ENCODE measurements at places on chromosomes 3 and 15. TPM values are rescaled to one million over a fixed set of nuclear protein-coding genes. Genes with fewer than 3 reads are reported as not detected.

Gene GAP43
- total RNA-seq: 0.31 TPM

DNA sequence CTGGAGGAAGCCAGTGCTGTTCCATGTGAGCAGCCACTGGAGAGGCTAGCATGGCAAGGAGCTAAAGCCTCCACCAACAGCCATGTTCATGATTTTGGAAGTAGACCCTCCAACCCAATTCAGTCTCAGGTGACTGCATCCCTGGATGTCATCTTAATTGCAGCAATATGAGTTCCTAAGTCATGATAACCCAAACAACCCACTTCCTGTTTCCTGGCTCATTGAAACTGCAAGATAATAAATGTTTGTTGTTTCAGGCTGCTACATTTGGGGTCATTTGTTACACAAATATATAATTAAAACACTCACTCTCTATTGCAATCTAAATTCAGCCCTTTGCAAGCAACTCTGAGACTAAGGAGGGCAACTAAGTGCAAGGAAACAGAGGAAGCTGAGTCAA, 62.4 kb upstream of the SLC24A5 start:
- no peak for DNase-seq

- peak; percentile 56 for DNase-seq
Observed at GRCh38 chr15:41231422-41232226, 556 bp downstream of the CHP1 start.

Gene FETUB
- not detected for total RNA-seq

- no peak for DNase-seq
Observed at GRCh38 chr3:12073106-12073505, 68.9 kb downstream of the SYN2 start.

DNA sequence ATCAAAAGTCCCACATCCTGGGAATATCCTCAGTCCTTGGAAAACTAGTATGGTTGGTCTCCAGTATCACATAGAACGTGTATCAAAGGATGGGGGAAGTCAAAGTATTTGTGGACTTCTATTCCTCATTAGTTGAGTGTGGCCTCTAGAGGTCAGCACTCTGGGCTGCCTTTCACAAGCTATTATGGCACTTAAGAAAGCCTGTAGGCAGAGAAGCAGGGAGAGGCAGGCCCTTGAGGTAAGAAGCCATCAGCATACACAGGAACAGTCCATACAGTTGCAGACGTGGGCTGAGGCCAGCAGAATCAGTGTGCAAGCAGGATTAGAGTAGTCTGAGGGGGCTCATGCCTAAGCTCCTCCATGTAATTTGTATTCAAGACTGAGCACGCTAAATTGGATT, 341.7 kb downstream of the CLSTN2 start:
- DNase-seq: peak; percentile 53

GRCh38 chr3:142433110-142433509, 14.7 kb downstream of the XRN1 start:
- no peak for DNase-seq

DNA sequence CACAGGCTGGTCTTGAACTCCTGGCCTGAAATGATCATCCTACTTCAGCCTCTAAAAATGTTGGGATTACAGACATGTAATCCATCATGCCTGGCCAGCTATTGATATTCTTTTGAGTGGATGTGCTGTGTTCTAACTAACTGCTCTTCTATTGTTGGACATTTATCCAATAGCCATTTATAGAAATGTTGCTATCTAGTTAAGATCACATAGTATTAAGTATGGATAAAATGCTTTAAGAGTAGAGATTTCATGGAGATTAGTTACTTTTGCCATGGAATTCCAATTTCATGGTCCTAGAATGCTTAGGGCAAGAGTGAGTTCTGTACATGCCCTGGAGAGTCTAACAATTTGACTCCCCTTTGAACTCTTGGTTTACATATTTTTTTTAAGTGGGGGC, 10.9 kb downstream of the FAM81A start:
- DNase-seq: no peak

DNA sequence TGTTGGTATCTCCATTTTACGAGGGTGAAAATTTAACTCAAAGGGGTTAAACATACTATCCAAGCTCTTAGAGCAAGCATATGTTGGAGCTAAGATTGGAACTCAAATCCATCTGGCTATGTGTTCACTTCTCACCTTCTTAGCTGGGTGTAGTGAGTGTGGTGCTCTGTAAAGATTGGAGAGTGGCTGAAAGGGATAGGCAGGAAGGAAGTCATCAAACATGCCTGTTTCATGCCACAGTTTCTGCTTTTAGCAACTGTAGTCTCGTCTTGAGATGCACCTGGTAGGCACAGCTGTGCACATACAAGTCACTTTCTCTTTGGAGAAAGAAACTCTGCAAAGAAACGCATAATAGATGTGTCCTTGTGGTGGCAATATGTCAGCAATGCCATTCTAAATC, 189.1 kb upstream of the MDFIC2 start:
- DNase-seq: no peak

DNA sequence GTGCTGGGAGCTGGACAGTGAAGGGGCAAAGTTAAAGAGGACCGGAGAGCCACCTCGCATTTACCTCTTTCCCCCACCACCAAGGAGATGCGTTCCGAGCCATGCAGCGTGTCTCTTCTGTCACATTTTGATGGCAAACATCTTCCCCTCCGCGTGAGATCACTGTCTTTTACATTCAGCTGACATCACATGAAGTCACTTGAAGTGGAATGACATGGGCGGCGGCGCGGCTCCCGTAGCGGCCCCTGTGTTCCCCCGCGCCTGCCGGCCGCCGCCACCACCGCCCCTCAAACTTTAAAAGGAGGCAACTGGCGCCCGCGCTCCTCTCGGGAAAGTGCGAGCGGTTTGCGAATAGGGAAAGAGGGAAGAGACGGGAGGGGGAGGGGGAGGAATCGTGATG, at the start of gene FEZF2:
TSS of gene FEZF2 (minus strand) at position 336 of the 400 bp plus-strand sequence. CDS start 682 bp downstream, outside the sequence.
- DNase-seq: no peak

DNA sequence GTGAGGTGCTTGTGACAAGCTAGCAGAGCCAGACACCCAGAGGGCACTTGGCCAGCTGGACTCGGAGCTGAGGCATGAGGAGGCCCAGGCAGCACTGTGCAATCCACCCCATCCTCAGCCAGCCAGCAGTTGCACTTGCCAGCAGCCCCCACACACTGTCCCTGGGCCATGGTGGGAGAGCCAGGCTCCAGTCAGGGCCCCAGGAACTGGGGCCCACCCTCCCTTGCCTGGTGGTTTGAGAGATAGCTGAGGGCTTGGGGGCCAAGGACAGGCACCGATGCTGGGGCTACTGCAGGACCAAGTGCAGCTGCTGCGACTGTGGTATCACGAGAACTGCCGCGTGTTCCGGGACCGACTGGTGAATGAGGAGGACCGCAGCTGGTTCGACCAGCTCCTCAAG, 63.5 kb downstream of the DNAH1 start:
- DNase-seq: peak; percentile 32

- DNase-seq: peak; percentile 52
Observed at GRCh38 chr15:77659350-77660321, 26.9 kb upstream of the LINGO1 start.

DNA sequence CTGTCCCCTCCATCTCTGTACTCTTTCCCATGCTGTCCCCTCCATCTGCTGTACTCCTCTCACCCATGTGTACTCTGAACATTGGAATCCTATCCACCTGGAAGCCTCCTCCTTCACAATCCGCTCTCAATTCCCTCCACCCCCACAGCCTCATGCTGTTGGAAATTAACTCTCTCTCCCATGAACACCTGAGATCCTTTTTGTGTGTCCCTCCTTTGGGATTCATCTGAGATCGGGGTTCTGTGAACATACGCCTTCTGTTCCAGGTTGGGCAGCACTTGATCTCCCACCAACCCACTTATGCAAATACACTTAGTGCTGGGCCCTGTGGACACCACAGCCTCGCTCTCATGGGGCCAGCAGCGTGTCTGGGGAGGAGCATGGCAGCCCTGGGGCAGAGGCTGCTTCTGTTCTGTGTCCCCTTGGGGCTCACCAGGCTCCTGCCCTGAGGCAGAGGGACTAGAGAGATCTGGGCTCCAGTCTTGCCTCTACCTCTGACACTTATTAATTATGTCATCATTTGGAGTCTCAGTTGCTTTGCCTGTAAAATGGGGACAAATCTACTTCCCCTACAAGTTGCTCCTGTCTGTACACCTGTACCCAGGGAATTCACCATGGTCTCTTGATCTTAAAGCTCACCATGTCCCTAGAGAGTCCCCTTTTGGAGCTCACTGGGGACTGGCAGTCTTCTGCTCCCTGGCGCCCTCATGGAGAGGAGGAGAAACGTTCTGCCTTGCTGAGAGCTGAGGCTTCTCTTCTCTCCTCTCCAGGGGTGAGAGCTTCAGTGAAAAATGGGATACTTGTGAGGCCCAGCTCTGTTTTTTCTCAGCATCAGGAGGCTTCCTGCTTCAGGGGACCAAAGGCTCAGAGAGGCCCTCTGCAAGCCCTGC, 42.7 kb downstream of the ITGA11 start:
- DNase-seq: no peak

DNA sequence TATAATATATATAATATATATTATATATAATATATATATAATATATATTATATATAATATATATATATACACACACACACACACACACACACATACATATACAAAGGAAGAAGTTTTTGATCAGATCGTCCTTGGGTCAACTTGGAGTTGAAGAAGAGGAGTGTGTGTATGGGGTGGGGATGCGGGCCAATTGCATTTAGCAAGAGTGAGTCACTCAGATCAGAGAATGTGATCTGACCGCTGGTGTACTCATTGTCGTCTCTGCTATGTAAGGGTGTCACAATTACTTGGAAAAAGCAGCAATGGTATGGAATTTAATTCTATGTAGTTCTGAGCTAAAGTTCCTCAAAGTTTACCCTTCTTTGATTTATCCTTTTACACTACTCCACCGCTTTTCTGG, 4.6 kb upstream of the VGLL3 start:
- no peak for DNase-seq

Gene MED12L
- total RNA-seq: 0.82 TPM

- DNase-seq: no peak
Observed at GRCh38 chr15:94793207-94793606, 561.8 kb downstream of the MCTP2 start.

- DNase-seq: no peak
Observed at GRCh38 chr15:50075319-50075718, 43.7 kb downstream of the ATP8B4 start.

Gene ACVR2B
- total RNA-seq: 5.9 TPM

- no peak for DNase-seq
Observed at GRCh38 chr3:112860898-112861297, 14.2 kb upstream of the CD200R1L start.

GRCh38 chr15:73899197-73900094, 26.1 kb downstream of the TBC1D21 start:
- no peak for DNase-seq

DNA sequence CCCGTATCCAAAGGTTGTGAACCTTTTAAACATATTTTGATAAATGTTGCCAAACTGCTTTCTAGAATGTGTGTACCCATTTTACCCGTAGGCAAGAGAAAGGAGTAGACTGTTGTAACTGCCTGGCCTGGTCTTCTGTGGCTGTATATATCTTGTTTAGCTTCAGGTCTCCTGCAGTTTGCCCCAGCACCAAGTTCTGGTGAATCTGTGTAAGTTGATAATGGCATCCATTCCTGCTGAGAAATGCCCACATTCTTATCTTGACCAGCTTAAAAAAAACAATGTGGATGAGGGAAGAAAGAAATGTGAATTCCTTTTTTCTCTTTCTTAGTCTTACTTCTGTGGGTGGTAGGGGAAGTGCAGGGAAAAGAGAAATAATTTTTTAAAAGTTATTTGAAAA, 53.3 kb upstream of the TLE3 start:
- DNase-seq: no peak

GRCh38 chr3:123143669-123144411, 57.9 kb upstream of the SEC22A start:
- no peak for DNase-seq

DNA sequence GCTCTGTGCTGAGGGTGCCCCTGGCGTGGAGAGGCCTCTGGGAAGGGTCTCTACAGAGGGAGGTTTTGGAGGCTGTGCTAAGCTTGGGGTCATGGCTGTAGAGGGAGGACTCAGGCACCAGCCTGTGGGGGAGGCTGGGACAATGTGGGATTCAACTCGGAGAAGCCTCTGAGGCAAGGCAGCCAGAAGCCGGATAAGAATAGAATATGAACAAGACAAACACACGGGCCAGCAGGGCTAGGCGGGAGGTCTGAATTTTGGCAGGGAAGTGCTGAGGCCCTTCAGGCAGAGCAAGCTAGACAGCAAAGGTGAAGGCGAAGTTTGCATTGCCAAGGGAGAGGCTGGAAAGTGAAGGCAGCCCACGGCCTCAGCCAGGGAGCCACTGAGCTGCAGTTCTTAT, 612.1 kb upstream of the NR2F2 start:
- DNase-seq: no peak

DNA sequence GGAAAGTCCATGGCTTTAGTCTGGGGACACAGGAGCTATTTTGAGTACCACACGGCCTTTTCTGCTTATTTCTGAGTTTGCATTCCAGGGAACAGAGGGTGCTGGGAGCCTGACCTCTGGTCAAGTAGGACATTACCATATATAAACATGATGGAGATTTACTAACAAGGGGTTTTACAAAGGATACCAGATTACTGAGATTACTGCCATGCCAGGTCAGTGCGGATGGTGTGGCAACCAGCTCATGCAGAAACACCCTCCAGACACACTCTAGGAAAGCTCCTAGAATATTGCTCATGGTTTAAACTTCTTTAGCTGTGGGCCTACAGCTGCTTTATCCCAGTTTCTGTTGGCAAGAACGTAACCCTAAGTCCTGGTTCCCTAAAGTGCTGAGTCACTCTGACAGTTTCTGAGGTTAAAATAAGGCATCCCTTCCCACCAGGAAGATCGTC, 54.3 kb upstream of the AGTR1 start:
- DNase-seq: no peak

DNA sequence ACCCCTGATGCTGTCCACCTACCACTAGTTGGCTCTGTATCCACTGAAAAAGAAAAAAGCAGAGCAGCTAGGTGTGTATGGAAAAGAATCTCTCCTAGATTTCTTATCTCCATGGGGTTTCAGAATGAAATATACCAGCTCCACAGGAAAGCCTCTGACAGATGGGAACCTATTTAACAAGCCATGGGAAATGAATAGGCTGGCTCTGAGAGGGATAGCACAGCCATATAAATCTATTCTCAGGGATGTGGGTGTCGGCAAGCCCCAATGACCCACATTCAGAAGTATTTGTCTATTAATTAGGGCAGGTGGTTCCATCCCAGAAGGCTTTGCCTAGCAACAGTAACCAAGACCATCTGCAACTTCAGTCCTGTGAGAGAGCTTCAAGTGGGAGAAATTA, 694.1 kb downstream of the AGBL1 start:
- DNase-seq: no peak

- no peak for DNase-seq
Observed at GRCh38 chr3:186826410-186826975, 16.0 kb upstream of the ADIPOQ start.

- no peak for DNase-seq
Observed at GRCh38 chr3:110495201-110495927, 576.3 kb upstream of the NECTIN3 start.

- DNase-seq: no peak
Observed at GRCh38 chr3:44029100-44029499, 212.6 kb upstream of the TOPAZ1 start.
